ENCODE measurements at places on chromosomes 11 and 22.

DNA sequence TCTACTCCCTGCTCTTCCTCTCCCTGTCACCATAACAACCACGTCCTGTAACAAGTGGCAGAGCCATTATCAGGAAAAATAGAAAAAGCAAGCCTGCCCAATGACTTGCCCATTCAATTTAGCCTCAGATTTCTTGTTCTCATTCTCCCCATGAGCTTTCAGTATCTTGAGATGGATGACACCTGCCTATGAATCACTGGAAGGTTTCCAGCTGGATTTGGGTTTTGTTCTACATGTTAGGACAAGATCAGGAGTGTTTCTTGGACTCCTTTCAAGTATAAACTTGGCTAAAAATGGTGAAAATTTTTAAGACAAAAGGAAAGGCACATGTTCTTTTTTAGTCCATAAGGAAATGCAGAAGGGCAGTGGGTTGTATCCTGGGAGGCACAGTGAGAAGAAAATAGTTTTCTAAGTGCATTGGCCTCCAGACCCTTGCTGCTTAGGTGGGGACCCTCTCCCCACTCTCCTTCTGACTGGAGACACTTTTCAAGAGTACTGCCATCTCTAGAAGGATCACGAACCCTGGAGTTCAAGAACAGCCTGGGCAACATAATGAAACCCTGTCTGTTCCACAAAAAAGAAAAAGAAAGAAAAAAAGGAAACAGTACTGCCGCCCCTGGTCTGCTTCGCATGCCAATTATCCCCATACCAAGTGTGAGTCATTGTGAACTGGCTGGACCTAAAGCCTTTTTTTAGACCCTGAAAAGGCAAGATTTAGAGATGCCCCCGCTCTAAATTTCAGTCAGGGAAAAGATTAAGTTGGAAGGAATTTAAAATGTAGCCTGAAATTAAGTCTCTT lies 51.0 kb downstream of the MTNR1B start:
- peak; percentile 25 for DNase-seq

DNA sequence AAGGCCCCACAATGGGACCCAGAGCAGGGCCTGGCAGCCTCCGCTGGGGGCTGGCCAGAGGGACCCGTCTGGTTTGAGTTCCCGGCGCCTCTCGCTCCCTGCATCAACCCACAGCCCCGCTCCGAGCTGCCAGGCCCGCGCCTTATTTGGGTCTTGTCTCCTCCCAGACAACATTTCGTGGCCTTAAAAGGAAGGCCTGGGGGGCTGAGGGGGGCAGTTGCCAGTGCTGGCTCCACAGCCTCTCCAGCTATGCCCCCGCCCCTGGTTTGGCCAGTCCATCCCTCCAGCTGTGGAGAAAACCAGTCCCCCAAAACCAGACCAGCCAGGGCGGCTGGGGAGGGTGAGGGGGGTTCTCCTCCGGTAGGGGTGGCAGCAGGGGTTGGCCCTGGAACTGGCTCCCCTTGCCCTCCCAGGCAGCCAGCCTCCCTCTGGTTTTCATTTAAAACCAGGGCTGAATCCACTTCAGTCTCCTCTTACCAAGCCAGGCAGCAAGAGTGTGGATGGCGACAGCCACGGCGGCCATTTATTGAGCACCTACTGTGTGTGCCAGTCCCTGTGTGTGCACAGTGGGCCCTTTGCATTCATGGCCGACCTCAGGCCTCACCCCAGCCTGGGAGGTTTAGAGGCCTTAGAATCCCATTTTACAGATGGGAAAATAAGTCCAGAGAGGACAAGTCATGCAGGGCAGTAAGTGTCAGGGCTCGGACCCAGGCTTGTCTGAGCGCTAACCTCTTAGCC lies 18.6 kb downstream of the EMID1 start:
- no peak for DNase-seq

- no peak for DNase-seq
These were observed 80.3 kb upstream of the SLC22A12 start for GRCh38 chr11:64510759-64511158.

DNA sequence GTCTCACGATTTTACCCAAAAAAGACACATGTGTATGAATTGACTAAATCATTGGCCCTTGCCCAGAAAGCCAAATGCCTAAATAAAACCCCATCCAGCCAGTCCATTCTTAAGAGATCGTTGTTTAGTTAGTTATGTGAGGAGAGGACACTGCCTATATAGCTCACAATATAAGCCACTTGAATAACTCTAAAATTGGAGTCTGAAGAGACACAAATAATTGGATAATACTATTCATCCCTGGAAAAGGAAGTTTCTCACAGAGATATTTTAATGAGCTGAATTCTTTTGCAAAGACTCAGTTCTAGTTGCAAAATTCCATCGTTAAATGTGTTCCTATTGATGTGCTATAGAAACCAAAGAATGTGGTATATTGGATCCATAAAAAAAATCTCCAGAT lies 176.7 kb downstream of the SOX6 start:
- DNase-seq = no peak

GRCh38 chr11:8744423-8744822 lies 61.8 kb downstream of the RPL27A start:
- no peak for DNase-seq

DNA sequence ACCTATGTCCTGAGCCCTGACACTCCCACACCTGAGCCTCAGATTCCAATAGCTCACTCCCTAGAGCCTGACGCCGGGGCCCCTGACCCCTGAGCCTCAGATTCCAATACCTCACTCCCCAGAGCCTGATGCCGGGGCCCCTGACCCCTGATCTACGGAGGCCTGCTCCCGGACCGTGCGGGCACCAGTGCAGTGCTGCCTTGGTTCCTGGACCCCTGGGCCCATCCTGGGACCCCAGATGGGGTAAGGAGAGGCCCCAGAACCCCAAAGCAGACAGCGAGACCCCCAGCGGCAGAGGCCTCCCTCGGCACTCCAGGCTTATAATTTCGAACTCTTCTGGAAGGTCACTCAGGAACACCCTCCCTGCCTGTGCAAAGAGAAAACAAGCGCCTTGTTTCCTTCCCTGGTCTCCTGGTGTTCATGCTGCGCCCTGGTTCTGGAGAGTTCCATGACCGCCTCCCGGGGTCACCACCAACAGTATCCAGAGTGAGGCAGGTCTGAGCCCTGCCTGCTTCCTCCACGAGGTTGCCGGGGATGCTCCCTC lies 7.5 kb downstream of the SUSD2 start:
- no peak for DNase-seq

DNA sequence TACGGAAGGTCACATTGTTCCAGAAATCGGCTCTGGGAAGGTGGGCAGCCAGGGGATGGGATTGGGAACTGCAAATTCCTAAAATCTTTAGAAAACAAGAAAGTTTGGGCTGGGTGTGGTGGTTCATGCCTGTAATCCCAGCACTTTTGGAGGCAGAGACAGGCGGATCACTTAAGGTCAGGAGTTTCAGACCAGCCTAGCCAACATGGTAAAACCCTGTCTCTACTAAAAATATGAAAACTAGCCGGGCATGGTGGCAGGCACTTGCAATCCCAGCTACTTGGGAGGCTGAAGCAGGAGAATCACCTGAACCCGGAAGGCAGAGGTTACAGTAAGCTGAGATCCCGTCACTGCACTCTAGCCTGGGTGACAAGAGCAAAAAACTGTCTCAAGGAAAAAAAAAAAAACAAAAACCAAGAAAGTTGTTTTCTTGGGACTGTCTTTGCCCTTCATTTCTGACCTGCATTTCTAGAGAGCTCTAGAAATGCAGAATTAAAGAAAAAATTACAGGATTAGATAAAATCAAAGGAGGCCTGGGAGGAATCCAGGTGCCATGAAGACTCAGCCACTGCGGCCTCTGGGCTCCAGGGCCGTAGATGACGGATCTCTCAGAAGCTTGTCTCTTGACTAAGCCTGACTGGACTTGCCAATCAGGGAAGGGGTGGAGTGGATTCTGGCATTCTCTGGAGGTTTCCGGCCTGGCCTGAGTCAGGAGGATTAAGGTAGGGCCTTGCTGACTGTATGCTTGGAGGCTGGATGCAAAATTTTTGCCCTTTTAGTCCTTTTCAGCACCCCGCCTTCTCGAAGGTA lies 5.3 kb upstream of the MALAT1 start:
- peak; percentile 63 for DNase-seq

GRCh38 chr11:40037005-40037404 lies 1422.4 kb downstream of the LRRC4C start:
- no peak for DNase-seq

DNA sequence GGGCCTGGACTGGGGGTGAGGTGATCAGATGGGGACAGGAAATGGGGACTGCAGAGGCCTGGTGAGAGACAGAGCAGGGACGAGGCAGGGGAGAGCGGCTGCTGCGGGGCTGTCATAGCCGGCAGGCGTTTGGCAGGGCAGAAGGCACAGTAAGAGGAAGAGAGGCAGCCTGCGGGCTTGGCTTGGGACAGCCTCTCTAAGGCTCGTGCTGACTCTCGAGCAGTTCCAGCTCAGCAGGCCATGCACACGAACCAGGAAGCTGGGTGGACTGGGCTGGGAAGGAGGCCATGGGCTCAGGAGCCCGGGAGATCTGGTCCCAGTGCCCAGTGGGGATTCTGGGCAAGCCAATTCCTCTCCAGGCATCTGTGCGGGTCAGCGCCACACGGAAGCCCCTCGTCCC lies 19.6 kb upstream of the EIF3D start:
- no peak for DNase-seq

DNA sequence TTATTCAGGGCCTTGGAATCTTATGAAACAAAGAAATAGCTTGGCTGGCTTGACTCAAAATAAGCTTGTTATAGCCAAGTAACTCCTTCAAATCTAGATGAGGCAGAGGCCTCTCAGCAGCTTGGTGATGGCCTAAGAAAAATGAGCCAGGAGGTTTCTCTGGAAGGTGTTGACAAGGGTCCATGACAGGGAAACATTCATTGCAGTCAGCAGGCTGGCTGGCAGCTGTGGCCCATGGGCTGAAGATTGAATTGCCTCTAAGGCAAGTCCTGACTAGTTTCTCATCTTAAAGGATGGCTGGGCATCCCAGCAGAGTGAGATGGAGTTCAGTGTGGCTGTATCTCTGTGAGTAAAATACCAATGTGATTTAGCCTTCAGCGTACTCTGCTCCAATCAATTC lies 441.0 kb downstream of the NELL1 start:
- DNase-seq = no peak

DNA sequence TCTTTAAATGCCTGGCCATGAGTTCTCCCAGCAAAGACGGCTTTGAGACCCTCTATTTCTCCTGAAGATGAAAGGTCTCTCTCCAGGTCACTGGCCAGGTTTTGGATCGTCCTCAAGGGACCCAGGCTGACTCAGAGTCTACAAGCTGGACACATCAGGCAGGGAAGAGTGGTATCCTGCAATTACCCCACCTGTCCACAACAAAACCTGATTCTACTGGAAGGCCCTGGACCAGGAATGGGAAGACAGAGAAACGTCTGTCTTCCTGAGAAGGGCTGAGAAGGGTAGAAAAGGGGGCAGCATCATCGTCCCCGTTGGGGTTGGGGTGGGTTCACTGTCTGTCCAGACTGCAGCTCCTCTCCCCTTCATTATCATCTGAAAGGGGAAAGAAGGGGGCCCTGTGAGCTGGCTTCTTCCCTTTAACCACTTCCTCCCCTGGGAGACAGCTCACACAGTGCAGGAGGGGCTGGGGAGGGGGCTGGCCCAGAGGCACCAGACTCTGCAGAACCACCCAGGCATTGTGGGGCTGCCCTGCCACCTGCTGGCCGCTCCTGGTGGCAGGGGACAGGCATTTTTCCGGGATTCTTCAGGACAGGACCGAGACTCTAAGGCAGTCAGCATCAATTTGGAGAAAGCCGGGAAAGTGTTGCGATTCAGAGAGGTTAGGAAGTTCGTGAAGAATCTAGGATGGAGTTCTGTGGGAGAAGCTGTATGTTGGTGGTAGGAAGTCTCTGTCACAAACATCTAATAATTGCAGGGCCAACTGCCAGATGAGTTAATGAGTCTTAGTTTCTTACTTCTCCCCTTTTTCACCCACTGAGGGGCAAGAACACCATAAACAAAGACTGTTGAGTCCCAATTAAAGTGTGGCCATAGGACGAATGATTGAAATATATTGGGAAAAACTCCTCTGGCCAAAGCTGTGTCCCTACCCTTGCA lies 57.6 kb downstream of the SYN3 start:
- DNase-seq = peak; percentile 45
